ENCODE measurements at places on chromosomes 7 and 10.

DNA sequence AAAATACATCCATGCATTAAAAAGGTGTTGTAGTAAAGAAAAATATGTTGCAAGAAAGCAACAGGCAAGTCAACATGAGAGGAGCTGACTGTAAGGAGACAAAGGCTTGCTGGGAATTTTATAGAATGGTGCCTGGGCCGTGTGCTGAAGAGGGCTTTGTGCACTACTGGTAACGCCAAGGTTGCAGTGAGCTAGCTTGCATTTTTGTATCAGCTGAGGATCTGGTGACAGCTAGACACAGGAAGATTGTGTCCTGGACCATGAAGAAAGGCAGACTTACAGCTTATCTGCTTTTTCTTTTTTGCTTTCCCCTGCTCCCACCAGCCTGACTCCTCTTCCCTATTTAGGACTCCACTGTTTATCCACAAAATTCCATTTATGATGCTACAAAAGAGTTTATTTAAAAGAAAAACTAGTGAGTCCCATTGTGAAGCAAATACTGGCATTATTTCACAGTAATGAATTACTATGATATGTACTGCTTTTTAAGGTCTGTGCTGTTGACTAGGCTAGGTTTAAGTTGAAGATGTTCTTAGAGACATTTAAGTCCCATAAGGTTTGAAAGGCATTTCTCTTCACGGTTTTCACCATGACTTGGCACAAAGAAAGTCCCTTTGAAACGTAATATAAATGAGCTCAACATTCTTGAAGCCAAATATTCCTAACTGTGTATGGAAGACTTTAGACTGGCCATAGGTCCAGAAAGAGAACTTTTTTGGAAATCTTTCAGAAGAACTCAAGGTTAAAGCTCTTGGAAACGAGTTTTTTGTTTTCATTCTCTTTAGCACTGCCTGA is 88.6 kb downstream of the SEC23IP start:
- no peak for DNase-seq

DNA sequence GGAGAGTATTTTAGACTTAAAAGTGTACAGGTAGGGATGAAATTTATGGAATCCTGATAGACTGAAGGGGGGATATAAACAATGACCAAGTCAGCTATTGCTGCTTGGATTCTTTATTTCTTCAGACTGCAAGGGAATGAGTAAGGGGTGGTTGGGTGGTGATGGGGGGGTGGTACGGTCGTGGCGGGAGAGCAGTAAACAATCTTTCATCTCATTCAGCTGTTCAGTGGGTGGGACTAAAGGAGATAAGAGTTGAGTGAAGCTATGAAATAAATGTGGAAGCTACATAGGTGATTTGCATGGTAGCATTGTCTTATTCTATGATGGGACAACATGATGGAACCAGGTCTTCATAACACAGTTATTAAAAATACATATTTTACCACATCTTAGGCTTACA is 1.8 kb downstream of the SEPTIN7 start:
- DNase-seq = no peak

DNA sequence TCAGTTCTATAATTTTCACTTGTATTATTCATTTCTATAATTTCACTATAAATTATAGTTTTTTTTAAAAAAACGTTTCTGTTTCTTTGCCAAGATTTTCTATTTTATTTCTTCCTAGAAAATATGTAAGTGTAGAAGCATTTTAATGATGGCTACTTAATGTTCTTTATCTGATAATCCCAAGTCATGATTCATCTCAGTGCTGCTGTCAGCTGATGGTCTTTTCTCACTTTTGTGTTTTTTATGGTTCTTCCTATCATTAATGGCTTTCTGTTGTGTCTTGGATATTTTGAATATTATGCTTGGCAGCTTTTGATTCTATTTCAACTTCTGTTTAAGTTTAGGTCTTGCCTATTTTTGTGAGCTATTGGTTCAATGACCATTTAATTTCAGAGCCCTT is 268.6 kb downstream of the BAMBI start:
- no peak for DNase-seq

DNA sequence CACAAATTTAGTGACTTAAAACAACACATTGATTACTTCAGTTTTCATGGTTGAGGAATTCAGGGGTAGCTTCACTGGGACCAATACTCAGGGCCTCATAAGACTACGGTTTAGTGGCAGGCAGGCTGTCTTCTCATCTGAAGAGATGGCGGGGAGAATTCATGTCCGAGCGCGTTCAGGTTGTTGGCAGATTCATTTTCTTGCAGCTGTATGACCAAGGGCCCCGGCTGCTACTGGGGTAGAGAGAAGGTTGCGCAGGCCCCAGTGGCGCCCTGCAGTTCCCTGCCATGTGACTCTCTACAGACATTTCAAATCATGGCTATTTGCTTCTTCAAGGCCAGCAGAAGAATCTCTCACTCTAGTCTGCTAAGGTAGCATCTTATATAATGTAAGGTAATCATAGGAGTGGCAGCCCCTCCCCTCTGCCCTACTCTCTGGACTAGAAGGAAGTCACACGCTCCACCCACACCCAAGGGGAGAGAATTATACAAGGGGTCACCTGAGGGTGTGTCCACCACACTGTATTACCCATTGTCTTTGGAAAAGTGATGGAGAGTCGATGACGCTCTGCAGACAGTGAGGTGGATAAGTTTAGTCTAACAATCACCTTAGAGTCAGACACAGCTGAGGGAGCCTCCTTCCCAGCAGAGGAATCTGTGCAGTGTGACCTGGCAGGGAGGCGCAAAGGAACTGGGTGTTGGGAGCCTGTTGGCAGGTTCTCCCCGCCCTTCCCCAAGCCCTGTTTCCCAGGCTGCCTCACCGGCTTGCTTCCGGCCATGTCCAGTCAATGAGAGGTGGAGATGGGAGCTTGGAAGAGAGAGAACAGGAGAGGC is 35.7 kb upstream of the PLEKHA1 start:
- DNase-seq = no peak

DNA sequence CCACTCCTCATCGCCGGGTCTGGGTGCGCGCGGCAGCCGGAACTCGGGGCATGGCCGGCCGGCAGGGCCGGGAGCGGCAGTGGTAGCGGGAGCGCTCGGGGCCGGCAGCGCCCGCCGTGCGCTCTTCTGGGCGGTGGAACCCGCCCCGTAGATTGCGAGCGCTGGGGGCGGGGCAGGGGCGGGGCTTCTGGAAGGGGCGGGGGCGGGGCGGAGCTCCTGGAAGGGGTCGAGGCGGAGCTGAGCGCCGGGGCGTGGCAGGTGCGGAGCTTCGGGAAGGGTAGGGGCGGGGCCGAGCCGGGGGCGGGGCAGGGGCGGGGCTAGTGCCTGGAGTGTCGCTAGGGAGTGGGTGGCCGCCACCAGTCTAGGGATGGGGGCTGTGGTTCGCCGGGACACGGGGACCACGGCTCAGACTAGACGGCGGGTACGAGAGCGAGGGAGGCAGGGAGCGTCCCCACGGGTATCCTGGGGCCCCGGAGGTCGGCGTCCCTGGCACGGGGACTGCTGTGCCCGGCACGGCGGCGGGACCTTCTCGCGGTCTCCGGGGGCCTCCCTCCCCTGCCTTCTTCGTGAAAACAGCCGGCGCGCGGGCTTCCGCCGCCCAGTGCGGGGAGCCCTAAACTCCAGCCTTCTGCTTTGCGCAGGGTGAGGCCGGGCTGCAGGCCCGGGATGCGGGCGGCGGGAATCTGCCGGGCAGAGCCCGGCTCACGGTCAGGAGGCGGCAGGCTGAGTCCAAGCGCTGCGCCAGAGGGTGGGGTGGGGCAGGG is at the start of gene STK32C:
Gene STK32C (minus strand): TSS at position 128 of the 764 bp plus-strand sequence. CDS start 117 bp downstream, at position 11.
- DNase-seq = peak; percentile 85

- DNase-seq = no peak
These were observed 70.9 kb downstream of the DAGLB start for GRCh38 chr7:6376820-6377219.

DNA sequence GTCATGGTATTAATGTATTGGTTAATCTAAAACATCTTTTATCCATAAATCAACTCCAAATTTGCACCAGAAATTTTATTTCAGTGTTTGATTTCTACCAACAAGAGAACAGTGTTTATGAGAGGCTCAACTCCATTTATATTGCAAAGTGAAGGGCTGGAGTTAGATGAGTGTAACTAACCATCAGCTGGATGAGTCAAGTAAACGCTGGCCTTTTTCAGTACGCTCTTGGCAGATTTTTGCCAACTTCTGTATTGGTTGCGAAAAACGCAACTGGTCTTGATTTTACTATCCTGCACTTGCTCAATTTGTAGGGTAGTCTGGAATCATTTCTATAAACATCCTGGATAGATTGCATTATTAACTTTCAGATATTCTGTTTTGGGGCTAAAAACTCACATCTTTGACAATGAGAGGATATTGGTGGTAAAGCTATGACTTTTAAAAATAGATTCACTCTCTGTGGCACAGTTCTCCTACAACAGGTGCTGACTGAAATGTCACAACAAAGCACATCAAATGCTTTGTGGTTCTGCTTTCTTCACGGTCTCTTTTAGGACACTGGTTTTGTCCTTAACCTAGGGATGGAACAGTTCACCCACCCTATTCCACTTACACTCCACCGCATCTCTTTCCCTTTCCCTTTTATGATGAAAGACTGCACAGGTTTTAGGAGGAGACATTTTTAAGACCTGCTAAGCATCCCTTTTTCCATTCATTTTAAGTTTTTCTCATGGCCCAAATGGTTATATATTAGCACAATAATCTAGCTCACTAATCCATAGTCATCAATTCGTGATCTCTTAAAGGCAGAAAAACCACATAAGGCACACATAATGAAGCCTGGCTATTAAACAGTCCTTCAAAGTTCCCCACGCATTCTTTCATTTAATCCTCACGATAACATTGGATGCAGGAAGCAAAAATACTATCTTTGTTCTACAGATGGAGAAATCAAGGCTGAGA is 12.8 kb downstream of the CACNA2D1 start:
- DNase-seq = no peak

- peak; percentile 86 for DNase-seq
These were observed 100.8 kb downstream of the PRTFDC1 start for GRCh38 chr10:24851629-24852028.

DNA sequence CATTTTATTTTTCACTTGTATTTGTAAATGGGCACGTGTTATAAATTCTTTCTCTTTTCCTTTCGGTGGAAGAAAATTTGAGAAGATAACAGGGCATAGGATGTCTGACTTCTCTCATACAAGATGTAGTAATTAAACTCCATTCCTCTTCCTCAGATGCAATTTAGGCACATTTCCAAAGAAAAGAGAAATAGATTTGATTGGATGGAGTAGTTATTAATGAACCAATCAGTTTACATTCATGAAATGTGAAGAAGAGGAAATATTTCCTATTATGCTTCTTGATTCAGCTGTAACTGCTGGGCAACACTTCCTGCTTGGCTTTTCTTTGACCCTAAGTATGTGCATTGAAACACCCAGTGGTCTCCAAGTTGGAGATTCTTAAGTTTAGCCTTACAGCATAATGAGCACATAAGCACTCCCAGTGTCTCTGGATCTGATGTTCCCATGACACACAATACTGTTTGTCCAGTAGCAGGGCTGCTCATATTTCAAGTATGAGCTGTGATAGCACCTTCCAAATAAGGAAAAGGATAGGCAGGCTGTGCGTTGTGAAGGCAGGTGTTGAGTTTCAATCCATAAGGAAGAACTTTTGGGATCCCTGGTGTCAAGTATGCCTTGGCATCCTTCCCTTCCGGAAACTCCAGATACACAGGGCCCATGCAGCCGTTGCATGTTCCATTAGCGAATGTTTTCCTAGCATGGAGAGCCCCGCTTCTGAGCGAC is 33.4 kb upstream of the COBL start:
- peak; percentile 86 for DNase-seq

GRCh38 chr7:57182031-57182430 is 49.8 kb upstream of the ZNF479 start:
- no peak for DNase-seq

DNA sequence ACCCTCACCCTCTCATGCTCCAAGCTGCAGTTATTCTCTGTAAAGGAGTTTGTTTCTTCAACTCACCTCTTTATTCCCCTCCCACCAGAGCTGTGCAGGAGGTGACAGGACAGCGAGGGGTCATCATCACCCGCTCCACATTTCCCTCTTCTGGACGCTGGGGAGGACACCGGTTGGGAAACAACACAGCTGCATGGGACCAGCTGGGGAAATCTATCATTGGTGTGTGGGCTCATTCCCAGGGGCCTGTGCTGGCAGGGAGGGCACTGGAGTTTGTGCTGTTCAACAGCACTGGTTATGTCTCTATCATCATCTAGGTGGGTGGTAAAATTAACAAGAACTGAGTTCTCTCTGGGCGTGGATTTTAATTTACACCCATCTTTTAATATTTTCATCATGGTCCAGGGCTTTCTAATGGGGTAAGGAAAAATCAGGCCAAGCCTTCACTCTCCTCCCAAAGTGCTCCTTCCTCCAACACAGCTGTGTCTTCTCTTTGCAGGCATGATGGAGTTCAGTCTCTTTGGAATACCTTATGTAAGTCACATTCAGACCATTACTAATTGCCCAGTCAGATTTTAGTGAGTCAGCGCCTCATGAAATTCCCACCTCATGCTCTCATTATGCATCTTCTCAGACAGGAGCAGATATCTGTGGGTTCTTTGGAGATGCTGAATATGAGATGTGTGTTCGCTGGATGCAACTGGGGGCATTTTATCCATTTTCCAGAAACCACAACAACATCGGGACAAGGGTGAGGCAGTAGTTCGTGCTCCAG is 61.6 kb downstream of the PRSS58 start:
- DNase-seq = no peak

- DNase-seq = no peak
These were observed 17.5 kb upstream of the CYP2E1 start for GRCh38 chr10:133509700-133510099.

DNA sequence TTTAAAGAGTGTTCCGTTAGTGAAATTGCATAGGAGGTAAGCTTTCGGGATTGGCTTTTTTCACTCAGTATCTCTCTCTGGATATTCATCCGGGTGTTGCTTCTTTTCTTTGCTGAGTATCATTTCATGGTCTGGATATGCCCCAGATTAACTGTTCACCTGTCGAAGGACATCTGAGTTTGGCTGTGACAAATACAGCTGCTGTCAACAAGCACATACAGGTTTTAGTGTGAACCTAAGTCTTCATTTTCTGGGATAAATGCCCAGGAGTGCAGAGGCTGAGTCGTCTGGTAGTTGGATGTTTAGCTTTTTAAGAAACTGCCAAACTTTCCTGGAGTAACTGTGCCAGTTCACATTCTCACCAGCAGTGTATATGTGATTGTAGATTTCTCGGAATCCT is 5.6 kb downstream of the DOCK1 start:
- no peak for DNase-seq

DNA sequence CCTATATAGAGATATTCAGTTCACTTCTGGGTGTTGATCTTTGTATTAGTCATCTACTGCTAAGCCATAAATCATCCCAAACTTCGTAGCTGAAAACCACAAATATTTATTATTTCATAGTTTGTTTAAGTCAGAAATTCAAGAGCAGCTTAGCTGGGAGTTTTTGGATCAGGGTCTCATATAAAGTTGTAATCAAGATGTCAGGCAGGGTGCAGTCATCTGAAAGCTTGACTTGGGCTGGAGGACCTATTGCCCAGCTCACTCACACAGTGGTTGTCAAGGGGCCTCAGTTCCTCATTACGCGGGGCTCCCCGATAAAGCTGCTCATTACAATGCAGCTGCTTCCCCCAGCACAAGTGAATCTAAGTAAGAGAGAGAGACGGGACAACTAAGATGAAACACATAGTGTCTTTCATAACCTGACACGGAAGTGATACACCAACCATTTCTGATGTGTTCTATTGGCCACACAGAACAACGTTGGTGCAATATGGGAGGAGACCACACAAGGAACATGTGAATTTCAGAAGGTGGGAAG is 15.7 kb downstream of the PPP1R3C start:
- no peak for DNase-seq

- DNase-seq = no peak
These were observed 138.0 kb downstream of the CDH23 start for GRCh38 chr10:71534568-71535194.

GRCh38 chr10:72171175-72171630 is 44.6 kb upstream of the ANAPC16 start:
- no peak for DNase-seq

Measured in NCI-H345 (cell line).